ENCODE measurements at places on chromosomes 4 and X.

- no peak for DNase-seq
Observed at GRCh38 chr4:21738821-21739220, 209.8 kb downstream of the KCNIP4 start.

- no peak for DNase-seq
Observed at GRCh38 chrX:119150163-119151050, 22.8 kb upstream of the KIAA1210 start.

DNA sequence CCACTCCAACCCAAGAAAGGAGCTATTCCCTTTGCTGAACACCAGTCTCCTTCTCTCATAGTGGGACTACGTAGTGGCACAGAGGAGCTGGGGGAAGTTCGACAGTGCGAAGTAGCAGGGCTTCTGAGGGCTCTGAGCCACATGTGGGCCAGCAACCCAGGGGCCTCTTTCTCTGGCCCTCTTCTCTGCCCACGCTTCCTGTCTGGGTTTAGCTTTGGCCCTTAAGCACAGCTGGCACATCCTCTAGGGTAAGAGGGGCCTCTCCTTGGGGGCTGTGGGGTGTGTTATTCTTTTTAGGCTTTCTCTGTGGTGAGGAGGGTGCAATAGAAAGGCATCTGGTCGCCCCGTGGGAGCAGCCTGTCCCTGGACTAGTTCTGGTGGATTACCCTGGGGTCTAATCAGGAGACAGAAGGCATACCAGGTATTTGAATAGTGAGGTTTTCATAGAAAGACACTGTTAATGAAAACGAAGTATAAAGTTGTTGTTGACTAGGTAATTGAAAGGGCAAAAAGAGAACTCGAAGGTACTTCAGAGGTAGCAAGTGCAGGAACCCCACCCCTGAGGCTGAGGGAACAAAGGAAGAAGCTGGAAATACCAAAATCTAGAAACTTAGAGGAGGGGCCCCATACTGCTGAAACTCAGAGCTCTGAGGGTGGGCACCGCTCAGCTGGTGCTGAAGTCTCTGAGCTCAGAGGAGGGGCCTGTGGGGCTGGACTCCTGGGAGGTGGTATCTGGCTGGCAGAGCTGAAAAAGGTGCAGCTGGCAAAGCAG lies 151.9 kb upstream of the RPS6KA3 start:
- DNase-seq = no peak

- no peak for DNase-seq
Observed at GRCh38 chr4:63618883-63619718, 790.1 kb downstream of the TECRL start.

DNA sequence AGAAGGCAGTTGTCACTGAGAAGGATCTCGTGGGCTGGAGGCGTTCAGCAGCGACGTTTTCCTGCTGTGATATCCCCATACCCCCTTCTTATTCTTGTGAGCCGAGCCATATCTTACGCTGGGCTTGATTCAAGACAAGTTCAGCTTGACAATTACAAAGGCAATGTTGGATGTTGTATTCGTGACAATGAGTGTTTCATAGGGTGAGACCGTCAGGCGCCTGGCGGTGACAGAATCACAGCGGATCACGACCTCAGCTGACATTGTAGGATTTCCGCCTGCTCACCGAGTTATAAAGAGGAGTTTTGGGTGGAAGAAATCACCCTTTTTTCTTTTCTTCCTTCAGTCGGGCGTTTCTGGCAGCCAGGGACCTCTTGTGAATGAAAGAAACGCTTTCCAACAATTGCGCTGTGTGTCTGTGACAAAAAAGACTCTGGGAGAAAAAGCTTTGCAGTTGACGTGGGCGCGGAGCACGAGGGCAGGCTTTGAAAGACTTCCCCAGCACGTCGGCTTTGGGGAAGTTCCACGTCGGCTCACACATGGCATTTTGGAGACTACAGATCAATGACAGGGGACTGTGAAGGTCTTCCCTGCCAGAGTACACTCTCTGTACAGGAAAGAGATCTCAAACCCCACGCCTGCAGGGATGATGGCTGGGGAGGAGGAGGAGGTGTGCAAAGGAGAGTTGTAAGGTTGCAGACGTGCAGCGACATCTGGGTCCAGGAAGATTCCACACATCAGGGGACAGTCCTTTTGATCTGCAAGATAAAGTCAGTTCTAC lies 135.4 kb downstream of the CRLF2 start:
- no peak for DNase-seq

DNA sequence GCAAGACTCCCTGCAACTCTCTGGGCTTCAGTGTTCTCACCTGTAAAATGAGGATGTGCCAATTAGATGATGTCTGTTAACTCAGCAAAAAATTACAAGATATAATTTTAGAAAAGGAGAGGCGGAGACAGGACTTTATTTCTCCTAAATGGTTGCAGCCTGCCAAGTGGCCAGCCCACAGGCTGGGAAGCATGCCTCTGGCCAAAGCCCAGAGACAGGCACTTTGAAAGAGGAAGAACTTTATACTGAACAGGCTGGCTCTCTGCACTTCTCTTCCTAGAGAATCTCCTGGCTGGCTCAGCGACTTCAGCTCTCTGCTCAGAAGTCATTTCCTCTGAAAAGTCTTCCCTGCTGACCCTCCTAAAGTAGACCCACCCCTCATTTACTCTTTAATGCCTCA lies 3.7 kb downstream of the PRDM5 start:
- no peak for DNase-seq

GRCh38 chr4:137375111-137375850 lies 157.0 kb downstream of the PCDH18 start:
- DNase-seq = no peak

DNA sequence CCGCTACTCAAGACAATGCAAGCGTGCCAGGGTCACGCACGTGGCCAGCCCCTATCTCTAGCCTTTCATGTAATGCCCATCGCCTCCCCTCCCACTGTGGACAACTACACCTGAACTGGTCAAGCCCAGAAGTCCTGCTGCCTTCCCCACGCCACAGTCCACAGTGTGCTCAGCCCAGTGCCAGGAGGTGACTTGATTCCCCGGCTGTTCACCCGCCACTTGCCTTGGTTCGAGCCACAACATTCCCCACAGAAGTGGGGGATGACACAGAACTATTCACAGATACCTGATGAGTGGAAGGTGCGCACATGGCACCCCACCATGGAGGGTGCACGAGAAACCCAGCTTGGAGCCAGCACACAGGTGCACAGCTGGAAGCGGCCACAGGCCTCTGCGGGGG lies 6.8 kb downstream of the ARHGAP4 start:
- DNase-seq = no peak

GRCh38 chr4:5572751-5573150 lies 135.6 kb downstream of the EVC2 start:
- no peak for DNase-seq

DNA sequence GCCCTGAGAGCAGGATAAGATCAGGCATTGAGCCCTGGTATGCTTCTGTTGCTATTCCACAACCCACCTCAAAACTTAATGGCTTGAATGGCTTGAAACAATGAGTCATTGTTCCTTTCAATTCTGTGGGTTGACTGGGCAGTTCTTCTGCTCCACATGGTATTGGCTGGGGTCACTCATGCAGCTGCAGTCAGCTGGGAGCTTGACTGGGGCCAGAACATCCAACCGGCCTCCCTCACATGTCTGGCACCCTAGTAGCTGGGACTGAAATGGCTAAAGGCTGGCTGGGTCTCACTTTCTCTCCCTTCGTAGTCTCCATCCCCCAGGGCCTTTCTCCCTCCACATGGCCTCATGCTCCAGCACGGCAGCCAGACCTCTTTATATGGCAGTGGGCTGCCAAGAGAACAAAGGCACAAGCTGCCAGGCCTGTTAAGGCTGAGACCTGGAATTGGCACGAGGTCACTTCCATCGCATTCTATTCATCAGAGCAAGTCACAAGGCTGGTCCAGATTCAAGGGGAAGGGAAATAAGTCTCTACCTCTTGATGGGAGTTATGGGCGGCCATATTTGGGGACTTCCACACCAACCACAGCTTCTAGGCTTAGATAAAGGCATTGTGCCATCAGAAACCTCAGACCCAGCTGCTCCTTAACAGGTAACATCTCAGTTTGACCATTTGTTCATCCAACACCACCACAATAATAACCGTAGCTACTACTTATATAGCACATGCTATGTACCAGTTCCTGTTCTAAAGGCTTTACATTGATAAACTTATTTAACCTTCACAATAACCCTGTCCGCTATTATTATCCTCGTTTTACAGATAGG lies 159.7 kb upstream of the ATP6AP2 start:
- no peak for DNase-seq

Data from stimulated activated CD4-positive, alpha-beta T cell treated with anti-CD3 and anti-CD28 coated beads, Interleukin-12 subunit alpha, Interleukin-12 subunit beta, amount 100 ng/mL, for 24 hours (primary cell).